ENCODE measurements at places on chromosomes 3 and 15.

- DNase-seq = no peak
Observed at GRCh38 chr15:49187549-49188245, 17.6 kb downstream of the GALK2 start.

DNA sequence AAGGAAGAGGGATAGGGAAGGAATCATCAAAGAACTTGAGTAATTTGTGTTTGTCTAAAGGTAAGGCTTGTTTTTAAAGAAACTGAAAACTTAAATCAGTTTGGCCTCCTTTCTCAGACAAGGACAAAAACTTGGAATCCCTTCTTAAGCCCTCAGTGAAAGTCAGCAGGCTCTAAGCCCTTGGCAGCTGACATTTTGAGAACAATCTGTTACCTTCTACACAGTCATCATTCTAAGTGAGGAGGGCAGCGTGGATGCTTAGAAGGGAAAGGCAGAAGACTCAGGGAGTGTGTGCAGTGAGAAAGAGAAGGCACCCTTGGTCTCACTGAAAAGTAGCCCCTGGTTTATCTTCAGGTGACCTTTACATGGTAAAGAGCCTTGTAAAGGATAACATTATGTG lies 10.8 kb downstream of the HSPBAP1 start:
- DNase-seq = no peak

DNA sequence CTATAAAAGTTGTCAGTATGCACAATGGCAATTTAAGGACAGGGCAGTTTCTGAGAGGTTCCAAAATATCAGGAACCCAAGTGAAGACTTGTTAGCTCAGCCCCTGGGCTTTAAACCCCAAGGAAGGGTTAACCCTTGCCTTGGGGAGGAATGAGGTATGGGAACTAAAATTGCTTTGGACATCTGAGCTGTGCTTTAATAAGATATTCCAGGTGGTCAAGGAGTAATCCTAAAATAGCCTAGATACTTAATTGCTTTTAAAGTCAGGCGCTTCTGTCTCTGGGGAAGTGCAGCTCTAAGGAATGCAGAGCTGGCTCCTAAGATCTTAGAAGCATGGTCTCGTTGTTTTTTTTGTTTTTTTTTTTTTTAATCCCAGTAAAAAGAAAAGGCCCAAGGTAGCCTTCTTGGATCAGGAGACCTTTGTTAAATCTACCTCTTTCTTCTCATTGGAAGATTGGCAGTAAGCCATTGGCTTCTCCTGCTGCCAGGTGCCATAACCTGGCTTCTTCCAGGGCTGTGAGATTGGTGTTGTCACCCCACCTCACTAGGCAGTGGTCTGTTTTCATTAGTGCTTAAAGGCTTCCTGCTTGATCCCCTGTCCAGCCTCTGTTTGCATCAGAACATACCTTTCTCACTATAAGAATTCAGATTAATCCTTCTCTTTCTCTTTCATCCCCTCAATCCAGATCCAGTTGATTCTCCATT lies 24.5 kb downstream of the ARID3B start:
- DNase-seq = no peak

- DNase-seq = no peak
Observed at GRCh38 chr3:46660003-46660402, 33.5 kb downstream of the ALS2CL start.

GRCh38 chr3:197149-197827 lies 725 bp downstream of the CHL1 start:
- no peak for DNase-seq

DNA sequence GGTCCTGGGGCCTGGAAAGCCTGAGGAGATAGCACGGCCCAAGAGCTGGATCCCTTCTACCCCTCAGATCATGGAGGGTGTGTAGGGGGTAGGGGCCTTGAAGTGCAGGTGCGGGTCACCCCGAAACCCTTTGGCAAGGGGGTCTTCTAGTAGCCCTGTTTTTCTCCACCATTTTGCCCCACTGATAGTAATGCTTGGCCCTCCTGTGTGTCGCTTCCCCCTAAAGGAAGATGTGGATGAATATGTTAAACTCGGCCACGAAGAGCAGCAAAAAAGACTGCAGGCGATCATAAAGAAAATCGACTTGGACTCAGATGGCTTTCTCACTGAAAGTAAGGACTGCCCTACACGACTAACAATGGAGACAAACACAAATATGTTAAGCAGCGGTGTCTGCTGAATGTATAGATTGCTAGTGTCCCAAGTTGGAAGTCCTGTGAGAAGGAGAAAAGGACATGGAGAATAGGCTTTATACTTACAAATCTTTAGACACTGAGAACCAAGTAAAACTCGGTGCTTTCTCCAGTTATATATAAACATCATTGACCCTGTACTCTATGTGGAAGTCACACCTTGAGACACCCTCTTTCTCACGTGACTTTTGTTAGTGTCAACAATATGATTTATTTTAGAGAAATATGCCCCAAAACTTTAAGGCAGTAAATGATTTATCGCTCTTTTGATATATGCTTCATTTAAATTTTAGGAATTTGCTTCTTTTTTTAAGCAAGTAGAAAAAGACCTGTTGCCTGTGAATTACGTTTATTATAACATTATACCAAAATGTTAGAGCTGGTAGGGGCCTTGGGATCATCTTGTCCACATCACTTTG lies 802 bp downstream of the RCN2 start:
- no peak for DNase-seq

- no peak for DNase-seq
Observed at GRCh38 chr3:171013822-171014748, 12.4 kb downstream of the SLC2A2 start.

- no peak for DNase-seq
Observed at GRCh38 chr3:177444696-177445095, 247.4 kb upstream of the TBL1XR1 start.

- DNase-seq = no peak
Observed at GRCh38 chr15:66673410-66674322, 28.4 kb upstream of the SMAD6 start.

GRCh38 chr15:67601073-67601472 lies 58.6 kb downstream of the MAP2K5 start:
- no peak for DNase-seq

DNA sequence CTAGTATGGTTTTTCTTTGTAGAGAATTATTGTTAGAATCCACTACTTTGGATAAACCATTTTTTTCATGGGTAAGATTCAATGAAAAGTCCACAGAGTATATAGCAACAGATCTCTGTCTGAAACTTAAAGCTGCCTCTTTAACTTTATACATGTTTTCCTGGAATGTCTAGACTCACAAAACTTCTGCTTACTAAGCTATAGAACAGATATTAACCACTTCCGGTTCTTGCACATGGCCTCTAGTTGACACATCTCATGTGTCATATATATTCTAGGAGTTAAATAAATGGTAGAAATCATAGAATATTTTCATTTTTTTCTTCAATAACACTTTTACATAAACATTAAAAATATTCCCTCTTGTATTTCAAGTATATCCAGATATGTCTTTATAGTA lies 1693.9 kb downstream of the SI start:
- DNase-seq = no peak

DNA sequence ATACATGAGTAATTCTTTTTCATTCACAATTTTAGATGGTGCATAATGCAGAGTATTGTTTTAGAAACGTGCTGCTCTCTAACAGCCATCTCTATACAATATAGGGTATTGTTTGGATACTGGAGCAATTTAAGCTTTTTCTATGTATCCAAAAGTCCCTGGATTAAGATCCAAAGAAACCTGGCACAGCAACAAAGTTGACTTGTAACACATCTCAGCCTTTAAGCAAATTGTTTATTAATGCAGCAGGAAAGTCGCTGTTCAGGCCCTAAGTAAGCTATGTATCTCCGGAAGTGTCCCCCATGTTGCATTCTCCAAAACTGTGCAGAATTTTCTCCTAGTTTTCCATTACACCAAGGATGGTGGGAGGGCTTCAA lies 7.3 kb downstream of the VGLL4 start:
- DNase-seq = no peak

DNA sequence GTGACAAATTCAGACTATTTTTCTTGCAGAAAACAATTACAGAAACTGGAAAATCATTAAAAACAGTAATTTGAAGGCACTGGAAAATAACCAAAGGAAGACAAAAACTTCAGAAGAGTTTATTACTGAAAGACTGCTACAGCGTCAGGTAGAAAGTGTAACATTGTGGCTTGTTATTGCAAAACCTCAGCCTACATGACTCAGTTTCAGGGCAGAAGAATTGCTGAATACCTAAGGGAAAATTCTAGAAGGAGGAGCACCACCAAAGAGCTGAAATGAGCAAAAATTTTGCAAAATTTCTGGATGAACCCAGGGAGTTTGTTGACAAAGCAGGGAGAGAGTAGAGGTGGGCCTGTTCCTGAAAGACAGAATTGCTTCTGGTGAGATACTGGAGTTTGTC lies 219.6 kb downstream of the C3orf38 start:
- no peak for DNase-seq

- DNase-seq = no peak
Observed at GRCh38 chr3:105722943-105723556, 145.8 kb downstream of the CBLB start.

- DNase-seq = no peak
Observed at GRCh38 chr3:157116017-157116416, 43.9 kb downstream of the CCNL1 start.

DNA sequence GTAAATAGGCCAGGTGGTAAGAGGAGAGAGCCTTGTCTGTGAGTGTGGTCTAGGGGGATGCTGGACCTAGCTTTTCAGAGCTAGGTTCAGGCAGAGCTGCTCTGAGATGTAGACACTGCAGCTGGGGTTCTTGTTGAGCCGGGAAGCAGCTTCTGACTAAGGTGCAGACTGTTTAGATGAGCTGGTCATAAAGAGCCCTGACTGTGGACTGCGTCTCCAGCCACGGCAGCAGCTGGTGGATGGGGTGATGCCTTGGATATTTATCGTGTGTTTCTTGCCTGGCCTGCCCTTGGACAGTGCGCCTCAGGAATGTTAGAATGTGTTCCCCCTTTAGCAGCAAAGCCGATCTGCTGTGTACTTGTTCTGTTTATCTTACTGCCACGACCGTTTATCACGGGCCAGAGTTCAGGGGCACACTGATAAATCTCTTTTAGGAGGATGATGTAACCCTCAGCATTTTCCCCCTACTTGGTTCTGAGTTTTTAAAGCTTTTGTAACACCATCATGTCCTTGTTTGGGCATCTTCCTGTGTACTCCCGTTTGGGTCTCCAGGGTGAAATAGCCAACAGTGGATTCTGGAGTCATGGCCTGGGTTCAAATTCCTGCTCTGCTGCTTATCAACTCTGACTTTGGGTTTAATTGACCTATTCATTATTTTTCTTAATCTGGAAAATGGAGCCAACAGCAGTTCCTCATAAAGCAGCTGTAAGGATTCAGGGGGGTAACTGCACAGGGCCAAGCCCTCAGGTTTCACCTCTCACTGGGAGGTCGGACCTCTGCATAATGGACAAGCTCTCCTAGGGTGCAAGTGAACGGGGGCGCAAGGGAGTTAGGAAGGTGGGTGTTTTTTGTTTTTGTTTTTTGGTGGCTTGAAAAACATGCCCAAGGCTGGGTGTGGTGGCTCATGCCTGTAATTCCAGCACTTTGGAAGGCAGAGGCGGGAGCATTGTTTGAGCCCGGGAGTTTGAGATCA lies 51.4 kb downstream of the FLNB start:
- no peak for DNase-seq

Data from NCI-H187 (cell line).